ENCODE measurements at places on chromosomes 4 and X.

DNA sequence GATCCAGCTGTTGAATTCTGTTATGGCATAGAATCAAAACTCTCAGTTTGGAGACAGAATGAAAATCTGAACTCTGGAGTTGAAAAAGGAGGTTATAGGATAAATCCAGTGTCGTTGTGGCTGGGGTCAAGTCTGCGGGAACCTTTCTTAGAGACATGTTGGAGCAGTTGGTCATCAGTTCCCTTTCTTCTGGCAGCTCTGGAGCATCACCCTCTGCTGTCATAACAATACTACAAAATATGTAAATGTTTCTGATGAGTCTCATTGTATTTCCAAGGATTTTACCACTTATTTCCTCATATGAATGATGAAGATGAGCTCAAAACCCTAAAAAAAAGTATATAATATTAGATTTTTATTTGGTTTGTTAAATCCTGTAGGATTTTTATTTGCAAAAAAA is 7.5 kb downstream of the TLR10 start:
- DNase-seq, result no peak

DNA sequence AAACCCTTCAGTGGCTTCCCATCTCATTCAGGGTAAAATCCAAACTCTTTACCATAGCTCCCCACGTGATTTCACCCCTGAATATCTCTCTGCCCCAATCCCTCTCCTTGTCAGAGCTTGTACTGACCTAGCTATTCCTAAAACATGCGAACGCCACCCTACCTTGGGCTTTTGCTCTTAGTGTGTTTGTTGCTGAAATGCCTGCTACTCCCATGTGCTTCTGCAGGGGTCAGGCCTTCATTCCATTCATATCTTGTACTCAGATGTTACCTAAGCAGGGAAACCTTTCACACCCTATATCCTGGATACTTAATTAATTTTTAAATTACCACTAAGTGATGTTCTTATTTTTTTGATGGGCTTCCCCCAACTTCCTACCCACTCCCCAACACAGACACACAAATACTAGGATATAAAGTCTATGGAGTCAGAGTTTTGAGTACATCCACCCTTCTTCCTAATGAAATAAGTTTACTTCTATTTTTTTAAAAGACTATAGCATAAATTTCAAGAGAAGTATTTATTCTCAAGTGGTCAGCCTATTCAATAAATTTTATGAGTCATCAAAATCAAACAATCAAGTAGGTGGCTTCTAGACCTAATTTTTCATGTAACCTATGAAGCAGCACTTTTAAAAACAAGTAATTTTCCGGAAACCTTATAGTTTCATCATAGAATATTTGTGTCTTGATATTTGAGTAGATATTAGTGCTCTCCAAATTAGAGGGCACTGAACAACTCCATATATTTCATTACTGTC is 189.4 kb downstream of the RAPGEF2 start:
- no peak for DNase-seq

GRCh38 chr4:170414961-170415360 is 325.2 kb upstream of the AADAT start:
- DNase-seq, result no peak

- peak; percentile 58 for DNase-seq
Observed at GRCh38 chr4:1055721-1056590, 44.5 kb downstream of the FGFRL1 start.

- DNase-seq, result no peak
Observed at GRCh38 chr4:117284736-117285135, 199.4 kb upstream of the TRAM1L1 start.

All from stimulated activated CD4-positive, alpha-beta T cell treated with anti-CD3 and anti-CD28 coated beads, Interleukin-15, amount 100 ng/mL, for 1 hour (primary cell).